Activated naive CD4-positive, alpha-beta T cell treated with anti-CD3 and anti-CD28 coated beads, Interleukin-2, amount 50 U/mL, for 72 hours (primary cell): ENCODE measurements at places on chromosomes 5 and 9.

DNA sequence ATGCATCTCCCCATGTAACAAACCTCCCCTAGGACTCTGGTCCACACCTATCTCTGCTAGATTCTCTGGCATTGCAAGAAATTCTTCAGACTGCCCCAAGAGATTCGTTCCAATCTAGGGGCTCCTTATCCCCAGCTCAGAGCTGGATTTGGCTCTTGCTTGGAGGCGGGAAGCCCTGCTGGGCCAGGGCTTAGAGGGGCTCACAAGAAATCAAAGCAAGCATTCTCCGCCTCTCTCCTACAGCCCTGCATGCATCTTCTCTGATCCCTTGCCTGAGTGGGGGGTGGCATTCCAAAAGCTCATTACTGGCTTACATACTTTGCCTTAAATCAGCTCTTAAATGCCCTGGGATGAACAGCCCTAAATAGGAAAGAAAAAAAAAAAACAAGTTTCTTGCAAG lies 75.8 kb downstream of the KCNIP1 start:
- no peak for DNase-seq

DNA sequence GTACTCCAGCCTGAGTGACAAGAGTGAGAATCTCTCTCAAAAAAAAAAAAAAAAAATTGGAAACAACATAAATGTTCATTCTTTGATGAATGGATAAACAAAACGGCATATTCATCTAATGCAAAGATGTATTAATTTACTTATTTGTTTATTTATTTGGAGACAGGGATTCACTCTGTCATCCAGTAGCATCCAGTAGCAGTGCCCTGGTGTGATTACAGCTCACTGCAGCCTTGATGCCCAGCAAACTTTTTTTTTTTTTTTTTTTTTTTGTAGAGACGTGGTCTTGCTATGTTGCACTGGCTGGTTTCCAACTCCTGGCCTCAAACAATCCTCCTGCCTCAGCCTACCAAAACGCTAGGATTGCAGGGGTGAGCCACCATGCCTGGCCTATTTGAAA lies 24.4 kb downstream of the OR2V2 start:
- DNase-seq: no peak

DNA sequence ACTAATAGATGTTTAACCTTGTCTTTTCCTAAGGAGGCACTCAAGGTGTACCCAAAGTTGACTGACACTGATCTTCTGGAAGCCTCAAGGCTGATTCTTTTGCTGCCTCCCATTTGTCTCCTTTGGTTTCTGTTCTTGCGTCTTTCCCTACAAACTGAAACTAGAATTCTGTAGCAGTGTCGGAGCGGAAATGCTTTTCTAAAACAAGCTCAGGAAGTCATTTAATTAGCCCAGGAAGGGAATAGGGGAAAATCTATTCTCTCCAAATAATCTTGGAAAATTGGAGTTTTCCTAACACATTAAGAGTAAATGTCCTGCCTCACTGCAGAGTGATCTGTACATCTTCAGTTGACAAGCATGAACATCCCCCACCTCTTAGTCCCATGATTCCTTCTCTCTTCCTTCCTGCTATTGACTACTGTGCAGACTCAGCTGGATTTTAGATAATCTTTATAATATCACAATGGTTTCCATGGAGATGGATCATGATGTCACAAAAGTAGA lies 182.7 kb downstream of the NR3C1 start:
- DNase-seq: no peak

DNA sequence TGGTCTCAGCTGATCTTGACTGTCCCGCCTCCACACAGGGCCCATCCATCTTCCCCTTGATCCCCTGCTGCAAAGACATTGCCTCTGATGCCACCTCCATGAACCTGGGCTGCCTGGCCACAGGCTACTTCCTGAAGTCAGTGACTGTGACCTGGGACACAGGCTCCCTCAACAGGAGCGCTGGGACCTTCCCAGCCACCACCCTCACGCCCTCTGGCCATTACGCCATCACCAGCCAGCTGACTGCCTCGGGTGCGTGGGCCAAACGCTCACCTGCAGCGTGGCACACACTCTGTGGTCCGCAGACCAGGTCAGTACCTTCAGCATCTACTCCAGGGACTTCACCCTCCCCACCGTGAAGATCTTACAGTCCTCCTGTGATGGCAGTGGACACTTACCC lies 71.9 kb downstream of the INSL6 start:
- no peak for DNase-seq

GRCh38 chr9:93496285-93496684 lies 42.9 kb upstream of the FAM120AOS start:
- no peak for DNase-seq

DNA sequence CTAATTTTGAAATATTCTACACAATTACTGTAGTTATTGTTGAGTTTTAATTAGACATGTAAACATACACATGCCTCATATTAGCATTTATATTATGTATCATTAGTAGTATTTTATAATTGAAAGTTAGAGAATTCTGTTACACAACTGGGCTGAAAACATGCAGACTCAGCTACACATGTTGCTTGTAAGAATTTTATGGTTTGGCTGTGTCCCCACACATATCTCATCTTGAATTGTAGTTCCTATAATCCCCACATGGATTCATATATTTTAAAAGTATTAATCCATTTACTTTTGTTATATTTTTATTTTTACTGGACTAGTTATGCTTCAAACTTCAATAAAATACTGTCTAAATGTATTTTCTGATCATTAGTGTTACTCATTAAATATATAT lies 2075.3 kb upstream of the C9orf72 start:
- DNase-seq: no peak

GRCh38 chr5:33513462-33514185 lies 72.9 kb downstream of the TARS1 start:
- DNase-seq: no peak

DNA sequence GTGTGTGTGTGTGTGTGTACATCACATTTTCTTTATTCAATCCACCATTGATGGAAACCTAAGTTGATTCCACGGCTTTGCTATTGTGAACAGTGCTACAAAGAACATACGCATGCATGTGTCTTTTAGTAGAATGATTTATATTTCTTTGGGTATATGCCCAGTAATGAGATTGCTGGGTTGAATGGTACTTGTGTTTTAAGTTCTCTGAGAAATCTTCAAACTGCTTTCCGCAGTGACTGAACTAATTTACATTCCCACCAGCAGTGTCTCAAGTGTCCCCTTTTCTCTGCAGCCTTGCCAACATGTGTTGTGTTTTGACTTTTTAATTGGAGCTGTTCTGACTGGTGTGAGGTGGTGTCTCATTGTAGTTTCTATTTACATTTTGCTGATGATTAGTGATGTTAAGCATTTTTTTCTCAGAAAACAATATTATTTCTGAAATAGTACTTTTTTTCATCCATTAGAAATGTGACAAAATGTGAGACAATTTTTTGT lies 769.7 kb downstream of the TAF11L14 start:
- no peak for DNase-seq

DNA sequence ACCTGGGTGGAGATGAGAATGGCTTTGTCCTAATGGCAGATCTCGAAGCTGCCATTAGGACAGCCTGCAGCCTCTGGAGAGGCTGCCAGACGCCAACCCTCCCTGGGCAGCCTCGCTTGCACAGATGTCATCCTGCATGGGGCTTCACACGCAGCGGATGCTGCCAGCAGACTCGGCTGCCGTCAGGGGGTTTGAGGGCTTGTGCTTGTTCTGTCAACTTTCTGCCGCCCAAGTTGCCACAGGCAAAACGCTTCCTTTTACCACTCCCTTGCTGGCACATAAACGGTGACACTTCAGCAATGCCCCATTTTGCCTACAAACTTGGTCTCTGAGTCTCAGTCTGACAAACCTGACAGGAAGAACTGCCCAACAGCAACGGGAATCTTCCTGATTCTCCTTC lies 24.7 kb downstream of the DAP start:
- DNase-seq: no peak

DNA sequence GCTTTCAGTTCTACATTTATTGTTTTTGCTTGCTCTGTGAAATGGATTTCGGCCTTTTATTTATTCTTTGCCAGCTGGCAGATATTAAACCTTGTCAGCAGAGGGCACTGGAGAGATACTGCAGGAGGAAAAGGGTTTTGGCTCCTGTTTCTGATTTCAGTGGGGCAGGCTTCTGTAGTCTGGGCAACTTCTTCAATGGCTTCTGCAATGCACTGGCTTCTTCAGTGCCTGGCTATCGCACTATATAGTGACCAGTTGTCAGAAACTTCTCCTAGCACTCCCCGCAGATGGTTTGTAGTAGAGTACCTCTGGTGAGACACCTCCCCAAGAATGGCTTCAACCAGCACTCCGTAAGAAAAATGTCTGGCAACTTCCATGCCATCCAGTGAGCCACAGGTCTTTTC lies 3.2 kb upstream of the NFX1 start:
- DNase-seq: peak; percentile 60

DNA sequence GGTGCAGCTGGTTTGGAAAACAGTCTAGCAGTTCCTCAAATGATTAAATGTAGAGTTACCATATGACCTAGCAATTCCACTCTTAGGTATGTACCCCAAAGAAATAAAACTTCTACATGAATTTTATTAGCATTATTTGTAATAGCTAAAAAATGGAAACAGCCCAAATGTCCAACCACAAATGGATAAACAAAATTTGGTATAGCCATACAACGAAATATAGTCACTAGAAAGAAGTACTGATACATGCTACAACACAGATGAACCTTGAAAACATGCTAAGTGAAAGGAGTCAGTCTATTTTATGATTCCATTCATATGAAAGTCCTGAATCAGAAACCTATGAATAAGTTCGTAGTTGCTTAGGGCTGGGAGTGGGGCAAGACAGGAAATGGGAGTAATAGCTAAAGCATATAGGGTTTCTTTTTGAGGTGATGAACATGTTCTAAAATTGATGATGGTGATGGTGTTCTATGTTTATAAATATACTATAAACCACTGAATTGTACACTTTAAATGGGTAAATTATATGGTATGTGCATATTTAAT lies 6.3 kb downstream of the GDF9 start:
- no peak for DNase-seq

DNA sequence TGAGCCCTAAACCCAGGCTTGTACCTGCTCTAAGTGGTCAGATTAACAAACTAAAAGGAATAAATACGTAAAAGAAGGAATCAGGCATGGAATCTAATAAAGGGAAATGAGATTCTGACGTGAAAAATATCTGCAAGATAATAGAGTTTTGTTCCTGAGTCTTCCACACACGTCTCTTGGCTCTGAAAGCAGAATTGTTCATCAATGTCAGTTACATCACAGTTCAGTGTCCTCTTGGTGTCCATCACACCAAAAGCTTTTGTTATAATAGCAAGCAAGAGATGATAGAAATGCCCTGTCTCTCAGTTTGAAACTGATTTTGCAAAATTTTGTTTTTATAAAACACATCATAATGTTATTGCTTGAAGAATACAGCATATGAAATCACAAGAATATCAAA lies 34.7 kb upstream of the NMUR2 start:
- DNase-seq: no peak
